ENCODE measurements at places on chromosomes 6 and 20.

- no peak for DNase-seq
Measured at GRCh38 chr20:19993958-19994669, 23.0 kb upstream of the NAA20 start.

- no peak for DNase-seq
Measured at GRCh38 chr20:53752583-53752970, 158.9 kb upstream of the ZNF217 start.

DNA sequence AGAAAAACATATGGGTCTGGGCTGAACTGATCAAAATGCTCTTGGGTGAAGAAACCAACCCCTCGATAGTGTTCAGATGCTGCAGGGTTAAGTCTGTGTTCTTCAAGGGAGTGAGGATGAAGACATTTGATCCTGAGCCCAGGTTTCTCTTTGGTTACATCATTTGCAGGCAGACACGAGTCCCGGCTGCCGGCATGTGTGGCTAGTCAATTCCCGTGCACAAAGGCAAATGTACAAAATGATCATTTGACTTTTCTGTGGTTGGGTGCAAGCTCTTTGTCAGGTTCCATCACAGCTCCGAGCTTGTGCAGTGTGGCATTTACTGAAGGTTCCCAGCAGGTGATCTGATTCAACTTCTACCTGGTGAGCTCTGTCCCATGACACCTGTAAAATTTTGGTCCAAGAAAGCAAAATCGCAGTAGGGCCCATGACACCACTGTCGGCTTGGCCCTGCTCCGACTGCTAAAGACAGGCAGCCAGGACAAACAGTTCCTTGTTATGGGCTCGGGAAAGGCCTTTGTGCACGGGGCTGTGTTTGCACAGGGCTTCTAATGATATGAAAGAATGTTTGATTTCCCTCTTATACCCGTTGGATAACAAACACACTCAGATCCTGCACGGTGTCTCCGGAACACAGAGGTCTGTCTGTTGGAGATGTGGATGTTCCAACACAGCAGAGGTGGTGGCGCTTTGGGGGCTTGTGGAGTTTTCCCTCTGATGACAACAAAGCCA, 46.9 kb downstream of the GJA10 start:
- DNase-seq = no peak

- no peak for DNase-seq
Measured at GRCh38 chr20:50194422-50194830, 3.8 kb downstream of the CEBPB start.

DNA sequence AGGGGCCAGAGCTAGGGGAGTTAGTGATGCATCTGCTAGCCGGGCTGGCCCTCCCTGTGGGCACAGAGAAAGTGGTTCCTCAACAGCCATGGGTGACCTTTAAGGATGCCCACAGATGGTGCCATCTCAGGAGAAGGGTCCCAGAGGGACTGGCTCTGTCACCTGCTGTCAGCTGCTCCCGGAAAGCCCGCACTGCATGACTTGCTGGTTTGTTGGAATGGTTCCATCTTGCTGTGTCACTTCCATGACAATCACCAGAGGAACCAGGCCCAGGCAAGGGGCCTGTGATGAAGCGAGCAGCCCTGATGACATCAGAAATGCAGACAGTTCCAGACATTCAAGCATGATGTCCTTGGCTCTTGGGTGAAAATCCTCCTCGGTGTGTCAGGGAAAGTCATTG, 125.2 kb downstream of the PHACTR3 start:
- DNase-seq = no peak

GRCh38 chr6:139124887-139125672, 9.8 kb upstream of the HECA start:
- peak; percentile 56 for DNase-seq

- no peak for DNase-seq
Measured at GRCh38 chr6:10586302-10586701, 65.2 kb downstream of the GCNT2 start.

GRCh38 chr6:6880745-6881437, 226.9 kb upstream of the RREB1 start:
- DNase-seq = no peak

- DNase-seq = no peak
Measured at GRCh38 chr6:143607974-143608373, 69.8 kb upstream of the PHACTR2 start.
